ENCODE measurements at places on chromosomes 1 and 21. TPM values are rescaled to one million over a fixed set of nuclear protein-coding genes. Genes with fewer than 3 reads are reported as not detected.

Gene KRTAP11-1
- total RNA-seq: not detected

- DNase-seq: no peak
Observed at GRCh38 chr1:38134294-38134755, 87.7 kb upstream of the POU3F1 start.

DNA sequence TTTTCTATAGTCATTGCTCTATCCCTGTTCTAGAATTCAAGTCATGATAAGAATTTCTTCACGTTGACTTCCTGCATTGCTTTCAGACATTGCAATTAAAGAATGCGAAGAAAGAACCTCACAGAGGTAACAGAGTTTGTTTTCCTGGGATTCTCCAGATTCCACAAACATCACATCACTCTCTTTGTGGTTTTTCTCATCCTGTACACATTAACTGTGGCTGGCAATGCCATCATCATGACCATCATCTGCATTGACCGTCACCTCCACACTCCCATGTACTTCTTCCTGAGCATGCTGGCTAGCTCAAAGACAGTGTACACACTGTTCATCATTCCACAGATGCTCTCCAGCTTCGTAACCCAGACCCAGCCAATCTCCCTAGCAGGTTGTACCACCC lies 10.6 kb downstream of the APCS start:
- DNase-seq: no peak

Gene LINGO4
- total RNA-seq: not detected

Gene CD101
- total RNA-seq: 0.09 TPM

DNA sequence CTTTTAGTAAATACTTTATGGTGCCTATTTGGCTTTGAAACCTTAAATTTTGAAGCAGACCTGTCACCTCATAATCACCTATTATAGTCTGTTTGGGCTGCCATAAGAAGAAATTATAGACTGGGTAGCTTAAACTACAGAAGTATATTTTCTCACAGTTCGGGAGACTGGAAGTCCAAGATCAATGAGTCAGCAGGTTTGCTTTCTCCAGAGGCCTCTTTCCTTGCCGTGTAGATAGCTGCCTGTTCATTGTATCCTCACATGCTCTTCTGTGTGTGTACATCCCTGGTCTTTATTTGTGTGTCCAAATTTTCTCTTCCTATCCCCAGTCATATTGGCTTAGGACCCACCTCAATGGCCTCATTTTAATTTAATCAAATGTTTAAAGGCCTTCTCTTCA lies 518.2 kb downstream of the ADGRL2 start:
- peak; percentile 8 for DNase-seq

Gene CD48
- total RNA-seq: not detected

Gene FLG
- under 0.01 TPM for total RNA-seq

DNA sequence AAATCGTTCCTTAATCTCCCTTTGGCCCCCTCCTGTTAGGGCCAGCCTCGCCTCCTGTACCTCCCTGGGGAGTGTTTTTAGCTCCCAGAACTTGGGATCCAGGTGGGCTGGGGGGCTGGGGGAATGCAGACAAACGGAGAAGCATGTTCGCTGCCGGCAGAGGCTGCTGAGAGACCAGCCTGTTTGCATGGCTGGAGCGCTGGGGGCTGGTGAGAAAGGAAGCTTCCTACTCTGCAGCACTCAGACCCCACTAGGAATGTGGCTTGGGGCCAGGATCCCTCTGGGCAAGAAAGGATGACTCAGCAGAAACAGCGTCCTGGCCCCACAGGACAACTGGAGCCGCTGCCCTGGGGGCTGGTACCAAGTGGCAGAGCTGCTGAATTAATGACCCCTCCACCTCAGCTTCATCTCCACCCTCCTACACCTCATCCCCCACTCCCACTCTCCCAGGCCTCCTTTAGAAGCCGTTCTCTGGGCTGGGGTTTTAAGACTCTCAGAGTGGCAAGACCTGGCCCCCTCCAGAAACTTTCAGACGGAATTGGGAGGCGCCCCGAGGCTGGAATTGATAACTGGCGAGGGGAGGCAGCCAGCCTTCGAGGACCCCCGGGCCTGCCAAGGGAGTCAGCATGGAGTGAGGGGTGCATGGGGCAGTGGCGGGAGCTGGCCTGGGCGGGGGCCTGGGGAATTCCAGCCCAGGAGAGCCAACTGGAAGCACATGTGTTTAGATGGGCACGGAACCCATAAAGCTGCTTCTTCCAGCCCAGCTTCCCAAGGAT lies 28.5 kb upstream of the EPS8L3 start:
- peak; percentile 93 for DNase-seq

DNA sequence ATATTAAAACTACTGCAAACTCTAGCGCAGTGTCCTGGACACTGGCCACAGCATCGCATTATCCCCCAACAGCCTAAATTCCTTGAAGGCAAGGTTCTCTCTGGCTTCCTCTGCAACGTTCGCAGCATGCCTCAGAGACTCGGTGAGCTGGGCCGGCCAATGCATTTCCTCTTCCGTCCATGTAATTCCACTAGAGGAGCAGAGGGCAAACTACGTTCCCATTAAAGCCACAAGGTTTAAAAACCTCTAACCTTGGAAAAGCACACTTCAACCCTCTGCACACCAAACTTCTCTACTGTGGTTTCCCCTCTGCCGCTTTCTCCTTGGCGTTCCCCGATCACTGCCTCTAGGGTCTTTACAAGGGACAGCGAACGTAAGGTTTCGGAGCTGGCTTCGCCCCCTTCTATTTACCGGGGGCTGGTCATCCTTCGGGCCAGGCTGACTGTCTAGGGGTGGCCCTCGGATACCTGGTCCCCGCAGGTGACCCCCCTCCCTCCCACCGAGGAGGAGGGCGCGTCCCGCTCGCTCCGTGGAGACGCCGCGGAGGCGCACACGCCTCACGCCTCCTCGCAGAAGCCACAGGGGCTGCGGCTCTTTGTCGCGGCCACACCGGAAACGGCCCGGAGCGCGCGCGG lies 456 bp upstream of the SMYD2 start:
- peak; percentile 29 for DNase-seq

DNA sequence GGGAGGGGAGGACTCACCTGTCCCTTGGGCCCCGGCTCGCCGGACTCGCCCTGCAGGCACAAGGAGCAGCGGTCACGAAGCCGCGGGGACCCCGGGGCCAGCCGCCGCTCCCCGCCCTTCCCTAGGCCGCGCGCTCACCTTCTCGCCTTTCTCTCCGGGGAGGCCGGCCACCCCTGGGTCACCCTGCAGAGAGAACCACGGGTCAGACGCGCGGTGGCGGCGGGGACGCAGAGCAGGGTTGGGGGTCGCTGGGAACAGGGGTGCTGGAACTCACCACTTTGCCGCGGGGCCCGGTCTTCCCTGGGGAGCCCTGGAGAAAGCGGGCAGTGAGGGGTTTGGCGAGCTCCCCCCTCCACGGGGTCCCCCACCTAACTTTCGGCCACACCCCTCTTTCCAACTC lies 13.3 kb downstream of the COL9A2 start:
- no peak for DNase-seq

Gene PLEKHO1
- 43.6 TPM for total RNA-seq

Gene LENEP
- not detected for total RNA-seq

GRCh38 chr21:44454747-44455523 lies at the start of gene LRRC3:
TSS of gene LRRC3 (plus strand) at chr21:44455510. CDS start at chr21:44456645, 1,135 bp downstream.
- peak; percentile 56 for DNase-seq

- DNase-seq: no peak
Observed at GRCh38 chr1:203799971-203800370, 4.5 kb downstream of the ZBED6 start.

Gene HRNR
- not detected for total RNA-seq

Gene KIF17
- 3.0 TPM for total RNA-seq

- DNase-seq: no peak
Observed at GRCh38 chr1:174297351-174297750, 138.0 kb downstream of the RABGAP1L start.

DNA sequence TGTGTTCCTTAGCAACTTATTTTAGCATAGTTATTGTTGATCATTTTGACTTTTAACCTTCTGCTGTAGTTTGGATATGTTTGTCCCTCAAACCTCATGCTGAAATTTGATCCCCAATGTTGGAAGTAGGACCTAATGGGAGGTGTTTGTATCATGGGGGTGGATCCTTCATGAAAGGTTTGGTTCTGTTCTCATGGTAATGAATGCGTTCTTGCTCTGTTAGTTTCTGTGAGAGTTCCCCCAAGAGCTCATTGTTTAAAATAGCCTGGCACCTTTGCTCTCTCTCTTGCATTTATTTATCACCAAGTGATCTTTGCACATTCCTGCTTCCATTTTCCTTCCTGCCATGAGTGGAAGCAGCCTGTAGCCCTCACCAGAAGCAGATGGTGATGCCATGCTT lies 372.1 kb upstream of the VAMP3 start:
- DNase-seq: no peak

DNA sequence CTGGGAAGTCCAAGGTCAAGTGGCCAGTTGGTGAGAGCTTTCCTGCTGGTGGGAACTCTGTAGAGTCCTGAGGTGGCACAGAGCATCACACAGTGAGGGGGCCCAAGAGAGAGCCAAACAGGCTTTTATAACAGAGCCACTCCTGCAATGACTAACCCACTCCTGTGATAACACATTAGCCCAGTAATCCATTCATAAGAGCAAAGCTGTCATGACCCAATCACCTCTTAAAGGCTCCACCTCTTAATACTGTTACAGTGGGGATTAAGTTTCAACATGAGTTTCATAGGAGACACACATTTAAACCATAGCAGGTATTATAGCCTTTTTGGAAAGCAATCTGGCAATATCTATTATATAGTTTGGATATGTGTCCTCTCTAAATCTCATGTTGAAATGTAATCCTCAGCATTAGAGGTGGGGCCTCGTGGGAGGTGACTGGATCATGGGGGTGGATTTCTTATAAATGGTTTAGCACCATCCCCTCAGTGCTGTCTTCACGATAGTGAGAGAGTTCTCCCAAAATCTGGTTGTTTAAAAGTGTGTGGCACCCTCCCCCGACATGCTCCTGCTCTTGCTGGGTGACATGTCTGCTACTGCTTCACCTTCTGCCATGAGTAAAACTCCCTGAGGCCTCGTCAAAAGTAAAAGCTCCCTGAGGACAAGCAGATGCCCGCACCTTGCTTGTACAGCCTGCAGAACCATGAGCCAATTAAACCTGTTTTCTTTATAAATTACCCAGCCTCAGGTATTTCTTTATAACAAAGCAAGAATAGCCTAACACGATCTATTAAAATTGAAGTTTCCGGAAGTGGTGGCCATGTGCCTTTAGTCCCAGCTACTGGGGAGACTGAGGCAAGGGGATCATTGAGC lies 64.5 kb downstream of the CD58 start:
- DNase-seq: no peak

Gene MTF2
- total RNA-seq: 8.6 TPM

DNA sequence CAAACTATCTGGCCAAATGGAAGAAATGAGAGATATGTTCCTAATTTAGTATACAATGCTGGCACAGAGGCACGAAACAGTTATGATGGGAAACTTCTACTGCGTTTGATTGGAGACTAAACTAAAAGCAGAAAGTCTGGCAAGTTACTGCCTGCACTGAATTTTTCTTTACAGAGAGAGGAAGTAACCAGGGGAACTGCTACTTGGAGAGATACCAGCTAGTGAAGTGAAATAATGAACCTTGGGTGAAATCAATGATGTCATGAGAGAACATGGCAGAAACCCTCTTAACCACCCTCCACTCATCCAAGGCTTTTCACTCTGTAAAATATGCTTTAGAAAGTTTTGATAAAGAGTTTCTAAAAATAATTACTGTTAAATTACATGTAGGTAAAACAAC lies 29.3 kb downstream of the NIBAN1 start:
- peak; percentile 48 for DNase-seq

- DNase-seq: peak; percentile 40
Observed at GRCh38 chr1:234608911-234609690, 877 bp downstream of the IRF2BP2 start.

Gene ZFP69
- total RNA-seq: 1.7 TPM

DNA sequence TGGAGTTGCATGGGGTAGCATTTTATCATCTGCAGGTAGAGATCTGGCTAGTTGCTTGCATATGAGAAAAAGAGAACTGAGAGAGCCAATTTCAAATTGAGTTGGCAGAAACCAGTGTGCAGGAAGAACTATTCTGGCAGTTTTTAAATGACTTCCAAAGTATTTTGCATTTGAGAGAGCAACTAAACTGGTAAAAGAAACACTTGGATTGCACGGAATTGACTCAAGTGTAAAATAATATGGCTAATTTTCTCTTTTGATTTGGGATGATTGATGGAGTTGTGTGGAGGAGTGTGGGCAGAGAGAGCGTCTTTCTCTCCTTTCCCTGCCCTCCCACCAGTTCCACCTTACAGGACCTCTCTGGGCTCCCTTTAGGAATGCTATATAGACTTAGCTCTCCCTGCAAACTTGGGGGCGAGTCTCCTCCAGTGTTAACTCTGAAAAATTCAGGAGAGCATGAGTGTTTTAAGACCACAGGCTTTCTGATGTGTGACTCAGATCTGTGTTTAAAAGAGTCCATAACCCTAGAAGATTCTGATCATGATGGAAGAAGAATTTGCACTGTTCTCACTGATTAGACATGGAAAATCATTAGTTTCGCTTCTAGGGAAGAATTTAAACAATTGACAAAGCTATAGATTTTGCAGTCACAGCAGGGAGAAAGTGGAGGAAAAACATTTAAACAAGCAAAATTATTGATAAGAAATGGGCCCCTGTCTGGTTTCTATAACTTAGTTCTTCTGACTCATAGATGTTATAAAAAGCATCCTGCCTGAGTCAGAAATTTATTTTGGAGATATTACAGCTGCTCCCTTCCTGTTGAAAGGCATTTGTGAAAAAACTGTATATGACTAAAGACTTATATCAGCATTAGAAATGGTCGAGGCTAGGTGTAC lies 24.9 kb upstream of the CTBS start:
- DNase-seq: peak; percentile 87

Gene GJB3
- not detected for total RNA-seq

DNA sequence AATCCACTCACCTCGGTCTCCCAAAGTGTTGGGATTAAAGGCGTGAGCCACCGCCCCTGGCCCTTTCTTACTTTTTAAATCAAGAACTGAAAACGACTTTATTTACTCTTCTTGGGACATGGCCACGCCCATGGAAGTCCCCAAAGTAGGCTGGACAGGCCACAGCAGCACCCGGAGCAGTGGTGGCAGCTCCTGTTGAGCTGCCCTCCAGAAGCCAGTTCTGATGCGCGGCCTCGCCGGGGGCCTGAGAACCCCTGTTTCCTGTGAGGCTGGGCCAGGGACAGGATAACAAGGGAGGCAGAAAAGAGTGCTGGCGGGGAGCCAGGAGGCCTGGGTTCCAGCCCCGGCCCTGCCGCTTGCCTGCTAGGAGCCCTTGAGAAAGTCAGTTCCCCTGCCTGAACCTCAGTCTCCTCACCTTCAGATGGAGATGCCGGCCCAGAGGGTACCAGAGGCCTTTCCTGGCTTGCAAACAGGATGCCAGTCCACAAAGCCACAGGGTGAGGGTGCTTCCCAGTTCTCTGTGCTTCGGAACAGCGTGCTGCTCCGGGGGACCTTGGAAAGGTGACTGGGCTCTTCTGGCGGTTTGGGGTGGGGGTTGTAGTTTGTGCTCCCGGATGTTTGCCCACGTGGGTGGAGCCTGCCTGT lies 59.4 kb downstream of the RUNX3 start:
- no peak for DNase-seq

Gene ARHGEF10L
- total RNA-seq: 23.9 TPM

All from fibroblast of the aortic adventitia (primary cell).